ENCODE measurements at places on chromosomes 6 and 20.

DNA sequence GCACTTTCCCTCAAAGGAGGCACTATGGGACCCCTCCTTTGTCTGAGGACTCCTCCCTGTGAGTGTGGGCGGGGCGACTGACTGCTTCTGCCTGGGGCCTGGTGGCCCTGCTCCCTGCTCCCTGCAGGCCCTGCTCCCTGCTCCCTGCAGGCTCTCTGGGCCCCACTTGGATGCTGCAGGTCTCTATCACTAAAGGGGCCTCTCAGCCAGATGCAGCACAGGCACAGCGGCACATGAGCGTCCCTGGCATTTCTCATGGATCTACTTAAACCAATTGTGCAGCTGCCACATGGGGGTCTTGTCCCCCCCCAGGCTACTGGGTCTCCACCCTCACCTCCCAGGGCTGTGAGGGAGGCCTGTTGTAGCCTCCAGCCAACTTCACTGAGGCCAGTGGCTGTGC lies 7.8 kb downstream of the EEF1A2 start:
- no peak overlapping the region for H3K27ac ChIP-seq
- no peak overlapping the region for H3K4me3 ChIP-seq
- no peaks in the 10 kb centered on the region for H3K36me3 ChIP-seq
- H3K27me3 ChIP-seq = peaks cover 10% of the 10 kb centered on the region
- no peak for DNase-seq

- peaks cover 21% of the 10 kb centered on the region for H3K4me1 ChIP-seq
- no peak overlapping the region for H3K4me3 ChIP-seq
- H3K27me3 ChIP-seq = peaks cover 6% of the 10 kb centered on the region
These were observed 3.4 kb upstream of the NSFL1C start for GRCh38 chr20:1469925-1470571.

- peaks cover 67% of the 10 kb centered on the region for H3K4me1 ChIP-seq
- no peak for DNase-seq
- H3K36me3 ChIP-seq = peaks cover 47% of the 10 kb centered on the region
- peak overlapping the region; percentile 84 for H3K27ac ChIP-seq
These were observed 2.0 kb downstream of the HLA-B start for GRCh38 chr6:31354864-31355582.

GRCh38 chr20:49768204-49769047 lies 44.2 kb upstream of the SLC9A8 start:
- peak; percentile 13 for DNase-seq
- H3K4me1 ChIP-seq = peaks cover 16% of the 10 kb centered on the region
- H3K27ac ChIP-seq = no peak overlapping the region
- H3K4me3 ChIP-seq = no peak overlapping the region
- H3K27me3 ChIP-seq = peaks cover 47% of the 10 kb centered on the region

- H3K36me3 ChIP-seq = no peaks in the 10 kb centered on the region
- peak overlapping the region; percentile 39 for H3K27ac ChIP-seq
- H3K4me1 ChIP-seq = peaks cover 15% of the 10 kb centered on the region
- H3K27me3 ChIP-seq = no peaks in the 10 kb centered on the region
- H3K4me3 ChIP-seq = no peak overlapping the region
These were observed 48.9 kb upstream of the ARG1 start for GRCh38 chr6:131523988-131524673.

DNA sequence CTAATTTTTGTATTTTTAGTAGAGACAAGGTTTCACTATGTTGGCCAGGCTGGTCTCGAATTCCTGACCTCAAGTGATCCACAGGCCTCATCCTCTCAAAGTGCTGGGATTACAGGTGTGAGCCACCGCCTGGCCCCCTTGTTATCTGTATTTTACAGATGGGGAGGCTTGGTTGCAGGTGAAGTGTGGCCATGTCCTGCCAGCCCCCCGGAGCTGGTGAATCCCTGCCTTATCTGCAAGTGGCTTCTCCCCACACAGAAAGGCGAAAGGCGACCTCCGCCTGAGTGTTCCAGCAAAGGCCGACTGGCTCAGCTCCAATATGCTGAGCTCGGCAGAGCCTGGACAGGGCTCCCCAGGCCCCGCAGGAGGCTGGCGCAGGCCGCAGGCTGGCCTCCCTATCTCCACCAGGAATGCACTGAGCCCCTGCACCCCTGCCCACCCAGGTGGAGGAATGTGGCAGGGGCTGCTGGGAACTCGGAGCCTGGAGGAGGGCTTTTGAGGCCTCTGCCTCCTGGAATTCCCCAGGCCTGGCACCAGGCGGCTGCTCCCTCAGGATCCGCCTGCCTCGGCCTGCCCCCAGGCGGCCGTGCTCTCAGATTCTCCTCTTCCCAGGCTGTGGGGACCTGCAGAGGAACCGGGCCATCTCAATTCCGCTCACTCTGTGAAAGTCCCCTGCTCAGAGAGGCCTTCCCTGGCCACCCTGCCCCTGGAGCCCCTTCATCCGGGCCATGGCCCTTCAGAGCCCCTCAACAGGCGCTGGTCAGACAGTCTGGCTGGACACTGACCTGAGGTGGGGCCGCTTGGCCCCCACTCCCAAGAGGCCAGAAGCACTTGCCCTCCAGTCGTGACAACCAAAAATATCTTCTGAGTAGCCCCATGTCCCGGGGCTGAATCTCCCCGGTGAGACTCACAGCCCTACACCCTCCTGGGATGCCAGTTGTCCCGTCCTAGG lies 9.3 kb upstream of the LAMA5 start:
- H3K4me1 ChIP-seq = no peaks in the 10 kb centered on the region
- DNase-seq = no peak
- H3K36me3 ChIP-seq = peaks cover 2% of the 10 kb centered on the region
- H3K27me3 ChIP-seq = peaks cover 2% of the 10 kb centered on the region
- H3K27ac ChIP-seq = no peak overlapping the region

DNA sequence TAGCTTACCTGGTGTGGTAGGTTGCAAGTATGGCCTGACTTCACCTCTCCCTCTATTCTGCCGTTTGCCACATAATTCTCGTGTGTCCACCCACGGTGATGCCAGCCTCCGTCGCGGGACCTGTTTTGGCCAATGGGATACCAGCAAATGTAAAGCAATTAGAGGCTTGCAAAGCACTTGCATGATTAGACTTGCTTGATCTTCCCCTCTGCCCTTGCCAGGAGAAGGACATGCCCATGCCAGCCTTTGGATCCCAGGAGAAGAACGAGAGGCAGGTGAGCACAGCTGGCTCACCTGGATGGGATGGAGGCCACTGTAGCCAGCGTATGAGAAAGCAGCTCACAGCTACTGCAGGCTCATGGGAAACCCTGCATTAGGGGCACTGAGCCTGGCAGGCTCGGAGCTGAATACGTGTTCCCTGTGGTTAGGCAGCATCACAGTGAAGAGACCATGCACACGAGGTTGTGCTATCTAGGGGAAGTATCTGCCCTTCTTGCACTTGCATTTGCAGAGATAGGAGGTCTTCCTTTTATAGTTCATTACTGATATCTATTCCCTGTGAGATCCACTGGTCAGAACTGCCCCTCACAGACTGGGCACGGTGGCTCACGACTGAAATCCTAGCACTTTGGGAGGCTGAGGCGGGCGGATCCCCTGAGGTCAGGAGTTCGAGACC lies 62.4 kb downstream of the TMEM242 start:
- no peaks in the 10 kb centered on the region for H3K4me1 ChIP-seq
- DNase-seq = no peak
- H3K36me3 ChIP-seq = no peaks in the 10 kb centered on the region
- H3K27me3 ChIP-seq = no peaks in the 10 kb centered on the region
